ENCODE measurements at places on chromosomes 1 and 21.

DNA sequence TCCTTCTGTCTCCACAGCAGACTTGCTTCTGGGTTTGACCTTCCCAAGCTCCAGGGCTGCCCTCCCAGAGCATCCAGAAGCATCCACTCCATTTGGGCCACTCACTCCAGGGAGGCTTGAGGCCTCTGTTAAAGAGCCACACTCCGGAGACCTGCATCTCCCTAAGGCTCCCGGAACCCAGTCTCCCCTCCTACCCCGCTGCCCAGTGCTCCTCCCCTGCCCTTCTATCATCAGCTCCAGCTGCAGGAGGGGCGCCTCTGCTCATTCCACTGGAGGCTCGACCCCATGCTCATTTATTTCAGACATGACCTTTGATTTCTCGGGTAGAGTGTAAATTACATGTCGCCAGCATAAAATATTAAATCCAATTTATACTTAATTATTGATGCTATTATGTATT, 142.5 kb downstream of the SYF2 start:
- H3K4me3 ChIP-seq = no peak overlapping the region
- peaks cover 11% of the 10 kb centered on the region for H3K27me3 ChIP-seq
- peaks cover 9% of the 10 kb centered on the region for H3K4me1 ChIP-seq
- no peak for ATAC-seq
- peaks cover 1% of the 10 kb centered on the region for H3K36me3 ChIP-seq
- H3K27ac ChIP-seq = no peak overlapping the region

DNA sequence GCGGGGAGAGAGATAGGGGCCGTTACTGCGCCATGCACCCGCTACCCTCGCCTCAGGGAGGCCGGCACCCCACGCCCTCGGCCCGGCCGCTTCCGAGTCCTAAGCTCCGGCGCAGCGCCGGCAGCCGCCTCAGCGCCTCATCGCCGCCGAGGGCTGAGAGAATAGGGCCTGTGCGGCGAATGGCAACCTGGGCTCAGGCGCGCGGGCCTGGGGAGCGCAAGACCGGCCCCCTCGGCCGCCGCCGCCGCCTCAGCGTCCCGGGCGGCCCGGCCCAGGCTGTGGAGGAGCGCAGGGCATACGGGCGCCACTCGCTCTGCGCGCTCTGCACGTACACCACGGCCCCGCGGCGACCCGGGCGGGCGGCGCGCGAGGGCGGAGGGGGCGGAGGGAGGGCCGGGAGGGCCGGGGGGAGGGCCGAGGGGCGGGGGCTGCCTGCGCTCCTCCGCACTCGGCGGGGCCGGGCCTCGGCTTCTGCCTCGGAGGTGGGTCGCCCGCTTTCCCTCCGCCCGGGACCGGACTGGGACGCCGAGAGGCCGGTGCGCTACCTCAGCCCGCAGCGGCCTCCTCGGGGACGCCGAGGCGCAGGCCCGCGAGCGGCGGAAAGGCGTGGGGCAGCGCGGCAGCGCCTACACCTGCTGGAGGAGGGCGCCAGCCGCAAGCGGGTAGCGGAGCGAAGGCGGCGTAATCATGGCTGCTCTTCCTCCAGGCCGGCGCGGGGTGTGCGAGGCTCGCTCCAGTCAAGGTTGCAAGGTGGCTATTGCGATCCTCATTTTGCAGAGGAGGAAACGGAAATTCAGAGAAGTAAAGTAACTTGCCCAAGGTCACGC, at the start of gene EGLN1:
EGLN1 (minus strand) TSS at position 317 of the 827 bp plus-strand sequence. CDS start 399 bp downstream, outside the sequence.
- peaks cover 43% of the 10 kb centered on the region for H3K4me1 ChIP-seq
- peak within 1 kb of the TSS; percentile 92 for H3K4me3 ChIP-seq
- H3K36me3 ChIP-seq = peaks cover 4% of the 10 kb centered on the region
- H3K27ac ChIP-seq = peak within 1 kb of the TSS; percentile 44
- peak; percentile 95 for ATAC-seq

GRCh38 chr1:230087028-230087716, 20.1 kb downstream of the GALNT2 start:
- H3K4me1 ChIP-seq = peaks cover 66% of the 10 kb centered on the region
- H3K36me3 ChIP-seq = peaks cover 44% of the 10 kb centered on the region
- ATAC-seq = no peak
- no peaks in the 10 kb centered on the region for H3K27me3 ChIP-seq

DNA sequence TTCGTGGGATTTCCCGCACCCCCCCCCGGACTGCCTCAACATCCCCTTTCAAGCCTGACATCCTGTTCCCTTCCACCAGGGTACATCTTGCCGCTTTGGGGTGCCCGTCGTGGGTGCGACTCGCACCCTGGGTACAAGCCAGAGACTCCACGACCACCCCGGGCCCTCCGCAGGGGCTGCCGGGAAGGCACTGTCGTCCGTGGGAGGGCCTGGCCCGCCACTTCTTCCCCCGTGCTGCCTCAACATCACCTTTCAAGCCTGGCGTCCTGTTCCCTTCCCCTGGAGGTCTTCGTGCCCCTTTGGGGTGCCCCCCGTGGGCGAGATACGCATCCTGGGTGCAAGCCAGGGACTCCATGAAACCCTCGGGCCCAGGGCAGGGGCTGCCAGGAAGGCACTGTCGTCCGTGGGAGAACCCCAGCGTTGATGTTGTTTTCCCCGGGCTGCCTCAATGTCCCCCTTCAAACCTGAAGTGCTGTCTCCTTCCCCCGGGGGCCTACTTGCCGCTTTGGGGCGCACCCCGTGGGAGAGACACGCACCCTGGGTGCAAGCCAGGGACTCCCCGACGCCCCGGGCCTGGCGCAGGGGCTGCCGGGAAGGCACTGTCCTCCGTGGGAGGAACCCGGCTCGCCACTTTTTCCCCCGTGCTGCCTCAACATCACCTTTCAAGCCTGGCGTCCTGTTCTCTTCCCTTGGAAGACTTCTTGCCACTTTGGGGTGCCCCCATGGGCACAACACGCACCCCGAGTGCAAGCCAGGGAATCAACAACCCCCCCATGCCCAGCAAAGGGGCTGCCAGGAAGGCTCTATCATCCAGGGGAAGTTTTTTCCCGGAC, 138.6 kb downstream of the LIPI start:
- peaks cover 7% of the 10 kb centered on the region for H3K36me3 ChIP-seq
- no peaks in the 10 kb centered on the region for H3K27me3 ChIP-seq
- H3K4me1 ChIP-seq = peaks cover 8% of the 10 kb centered on the region
- no peak for ATAC-seq
- no peak overlapping the region for H3K4me3 ChIP-seq

DNA sequence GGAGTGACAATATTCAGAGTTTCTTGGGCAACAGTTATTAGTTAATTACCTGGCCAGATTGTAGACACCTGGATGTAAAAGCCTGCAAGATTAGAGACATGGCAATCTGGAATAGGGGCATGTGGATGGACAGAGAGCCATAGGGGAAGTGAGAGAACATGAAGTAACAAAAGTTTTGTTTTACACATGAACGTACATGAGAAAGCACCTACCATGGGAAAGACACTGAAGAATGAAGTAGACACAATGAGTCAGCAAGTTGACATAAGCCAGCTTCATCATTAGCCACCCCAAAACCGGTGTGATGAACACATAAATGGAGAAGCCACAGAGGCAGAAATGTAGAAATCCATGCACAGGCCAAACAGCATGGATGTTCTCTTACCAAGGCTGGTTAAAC, 462.1 kb upstream of the C1orf87 start:
- H3K27me3 ChIP-seq = no peaks in the 10 kb centered on the region
- no peaks in the 10 kb centered on the region for H3K4me1 ChIP-seq
- no peak for ATAC-seq
- H3K4me3 ChIP-seq = no peak overlapping the region

GRCh38 chr1:160579216-160579701, at the start of gene CD84:
CD84 (minus strand) TSS chr1:160579496; CDS start chr1:160579437, 59 bp downstream.
- no peaks in the 10 kb centered on the region for H3K27me3 ChIP-seq
- ATAC-seq = peak; percentile 76
- peak within 1 kb of the TSS; percentile 82 for H3K4me3 ChIP-seq
- peak within 1 kb of the TSS; percentile 84 for H3K27ac ChIP-seq

DNA sequence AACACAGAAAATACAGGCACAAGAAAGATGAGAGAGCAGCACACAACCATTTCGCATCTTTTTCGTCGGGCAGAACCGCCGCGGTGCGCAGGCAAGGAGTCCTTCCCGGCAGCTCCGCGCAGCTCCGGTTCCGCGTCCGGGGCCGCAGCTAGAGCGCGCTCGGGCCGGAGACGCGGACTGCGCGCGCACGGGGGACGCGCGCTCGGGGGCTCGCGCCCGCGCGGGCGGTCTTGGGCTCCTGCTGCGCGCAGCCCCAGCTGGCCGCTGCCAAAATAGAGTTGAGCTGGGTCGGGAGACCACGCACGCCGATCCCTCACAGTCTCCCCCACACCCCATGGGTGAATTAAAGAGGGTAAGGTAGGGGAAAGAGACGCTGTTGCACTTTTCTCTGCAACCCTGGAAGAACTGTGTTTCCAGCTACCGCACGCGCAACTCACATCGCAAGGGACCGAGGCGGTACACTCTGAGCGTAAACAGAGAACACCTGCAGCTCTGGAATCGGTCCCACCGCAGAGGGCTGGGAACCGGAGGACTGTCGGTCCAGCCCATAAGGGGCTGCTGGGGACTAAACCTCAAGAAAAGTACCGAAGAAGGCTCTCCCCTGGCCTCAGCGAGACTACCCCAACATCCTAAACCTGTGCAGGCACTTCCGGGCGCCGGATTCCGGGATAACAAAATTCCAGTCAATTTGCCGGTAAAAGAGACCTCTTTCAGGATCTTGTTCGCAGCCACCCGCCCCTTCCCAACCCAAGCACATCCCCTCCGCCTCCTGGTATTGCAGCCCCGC, 1.7 kb downstream of the NR5A2 start:
- ATAC-seq = peak; percentile 34
- H3K4me3 ChIP-seq = peak overlapping the region; percentile 63
- no peaks in the 10 kb centered on the region for H3K36me3 ChIP-seq
- H3K27ac ChIP-seq = no peak overlapping the region
- peaks cover 11% of the 10 kb centered on the region for H3K4me1 ChIP-seq

GRCh38 chr1:111512132-111512889, 8.9 kb upstream of the ADORA3 start:
- peaks cover 39% of the 10 kb centered on the region for H3K4me1 ChIP-seq
- H3K36me3 ChIP-seq = no peaks in the 10 kb centered on the region
- no peak overlapping the region for H3K27ac ChIP-seq
- ATAC-seq = no peak
- H3K4me3 ChIP-seq = no peak overlapping the region

- H3K4me1 ChIP-seq = no peaks in the 10 kb centered on the region
- peaks cover 74% of the 10 kb centered on the region for H3K36me3 ChIP-seq
- H3K27me3 ChIP-seq = no peaks in the 10 kb centered on the region
- no peak for ATAC-seq
- no peak overlapping the region for H3K4me3 ChIP-seq
These were observed 12.5 kb upstream of the SPATC1L start for GRCh38 chr21:46196733-46197132.

DNA sequence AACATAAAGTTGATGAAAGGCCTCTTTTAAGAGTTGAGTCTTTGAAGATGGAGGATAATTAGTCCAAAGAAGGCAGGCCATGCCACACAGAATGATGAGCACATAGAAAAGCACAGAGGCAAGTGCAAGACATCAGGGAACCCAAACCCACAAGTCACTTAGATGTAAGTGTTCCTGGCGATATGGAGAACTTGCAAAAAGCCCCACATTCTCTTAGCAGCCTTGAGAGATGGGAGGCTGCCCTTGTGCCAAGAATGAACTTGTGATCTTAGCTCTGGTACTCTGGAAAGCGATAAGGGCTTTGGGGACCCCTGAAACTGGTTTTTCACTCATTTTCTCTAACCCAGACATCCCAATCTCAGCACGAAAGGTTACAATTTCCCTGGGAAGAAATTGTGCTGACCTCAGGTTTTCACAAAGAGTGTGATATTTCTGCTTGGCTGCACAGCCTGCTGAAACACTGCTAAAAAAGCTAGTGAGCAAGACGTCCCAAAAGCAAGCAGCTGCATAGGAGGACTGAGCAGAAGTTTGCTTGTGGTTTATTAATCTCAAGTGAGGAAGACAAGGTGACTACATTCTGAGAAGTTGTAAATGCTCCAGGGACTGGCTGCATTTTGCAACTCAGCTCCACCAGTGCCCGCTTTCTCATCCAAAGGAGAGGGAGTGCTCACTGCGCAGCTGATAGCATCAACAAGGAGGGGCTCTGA, 496.9 kb upstream of the CAMK1G start:
- no peak for ATAC-seq
- no peak overlapping the region for H3K4me3 ChIP-seq
- H3K4me1 ChIP-seq = no peaks in the 10 kb centered on the region
- no peaks in the 10 kb centered on the region for H3K36me3 ChIP-seq
- no peaks in the 10 kb centered on the region for H3K27me3 ChIP-seq
- no peak overlapping the region for H3K27ac ChIP-seq

DNA sequence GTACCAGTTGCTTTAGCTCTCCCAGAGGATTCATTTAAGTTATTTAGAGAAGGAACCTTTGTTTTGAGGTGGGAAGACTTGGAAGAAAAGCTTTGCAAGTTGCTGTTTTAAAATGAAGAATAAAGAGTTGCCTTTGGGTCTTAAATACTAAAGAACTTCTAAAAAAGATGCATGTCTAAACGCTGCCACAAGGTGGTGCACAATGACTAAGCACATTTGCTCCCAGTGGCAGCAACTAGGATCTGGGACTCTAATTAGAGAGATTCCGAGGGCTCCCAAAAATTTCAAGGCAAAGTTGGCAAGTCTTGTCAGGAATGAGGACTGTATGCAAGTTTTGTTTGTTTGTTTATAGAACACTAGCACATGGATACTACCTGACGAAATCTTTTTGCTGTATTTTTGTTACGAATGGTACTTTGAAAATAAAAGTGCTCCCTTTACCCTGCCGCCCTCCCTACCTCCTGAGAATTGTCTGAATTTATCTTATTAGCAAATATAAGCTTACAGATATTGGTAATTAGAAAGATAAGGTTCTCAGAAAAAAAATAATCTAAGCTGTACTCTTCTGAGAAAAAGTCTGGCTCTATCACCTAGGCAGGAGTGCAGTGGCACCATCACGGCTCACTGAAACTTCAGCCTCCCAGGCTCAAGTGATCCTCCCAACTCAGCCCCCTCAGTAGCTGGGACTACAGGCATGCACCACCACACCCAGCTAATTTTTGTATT, 121.8 kb downstream of the HFM1 start:
- H3K27ac ChIP-seq = peak overlapping the region; percentile 41
- no peaks in the 10 kb centered on the region for H3K4me1 ChIP-seq
- no peak for ATAC-seq
- H3K36me3 ChIP-seq = no peaks in the 10 kb centered on the region
- H3K4me3 ChIP-seq = no peak overlapping the region
- H3K27me3 ChIP-seq = peaks cover 17% of the 10 kb centered on the region

GRCh38 chr21:38645282-38645681, 147.0 kb upstream of the ERG start:
- no peak overlapping the region for H3K27ac ChIP-seq
- no peak for ATAC-seq
- no peaks in the 10 kb centered on the region for H3K36me3 ChIP-seq
- H3K27me3 ChIP-seq = no peaks in the 10 kb centered on the region
- H3K4me3 ChIP-seq = no peak overlapping the region

DNA sequence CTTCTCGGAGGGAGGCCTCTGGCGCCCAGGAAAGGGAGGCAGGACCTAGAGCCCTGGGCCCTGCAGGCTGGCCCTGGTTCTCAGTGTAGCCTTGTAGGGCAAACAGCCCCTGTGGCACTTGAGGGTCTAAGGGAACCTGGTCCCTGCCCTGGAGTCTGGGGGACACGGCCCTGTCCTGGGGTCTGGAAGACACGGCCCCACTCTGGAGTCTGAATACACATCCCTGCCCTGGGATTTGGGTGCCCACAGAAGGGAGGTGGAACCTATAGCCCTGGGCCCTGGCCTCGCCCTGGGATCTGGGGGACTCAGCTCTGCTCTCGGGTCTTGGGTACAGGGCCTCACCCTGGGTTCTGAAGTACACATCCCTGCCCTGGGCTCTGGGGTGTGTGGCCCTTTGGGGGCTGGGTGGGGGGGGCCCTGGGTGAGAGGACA, 97.9 kb downstream of the OBSCN start:
- no peaks in the 10 kb centered on the region for H3K4me1 ChIP-seq
- no peaks in the 10 kb centered on the region for H3K27me3 ChIP-seq
- no peak overlapping the region for H3K4me3 ChIP-seq
- no peak overlapping the region for H3K27ac ChIP-seq
